ENCODE measurements at places on chromosomes 3 and 15.

- no peak for DNase-seq
Measured at GRCh38 chr15:88617790-88618189, 3.4 kb upstream of the AEN start.

- no peak for DNase-seq
Measured at GRCh38 chr15:78133801-78134200, 2.6 kb upstream of the CIB2 start.

DNA sequence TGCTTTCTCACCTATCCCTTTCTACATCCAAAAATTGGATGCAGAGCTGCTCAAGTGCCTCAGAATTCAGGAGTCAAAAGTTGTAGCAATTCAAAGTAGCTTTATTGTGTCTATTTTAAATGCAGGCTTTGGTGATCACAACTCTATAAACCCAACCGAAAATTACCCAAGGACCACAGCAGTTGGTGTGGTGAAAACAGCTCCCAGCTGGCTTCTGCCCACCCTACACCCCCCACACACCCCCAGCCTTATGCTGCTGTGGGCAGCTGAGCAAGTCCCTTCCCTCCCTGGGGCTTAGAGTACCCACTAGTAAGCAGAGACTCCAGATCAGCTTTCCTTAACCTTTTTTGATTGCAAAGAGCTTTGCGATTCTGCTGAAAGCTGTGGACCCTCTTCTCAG lies 5.8 kb upstream of the HES1 start:
- DNase-seq = no peak

- DNase-seq = no peak
Measured at GRCh38 chr3:105878061-105878460, 9.2 kb upstream of the CBLB start.

DNA sequence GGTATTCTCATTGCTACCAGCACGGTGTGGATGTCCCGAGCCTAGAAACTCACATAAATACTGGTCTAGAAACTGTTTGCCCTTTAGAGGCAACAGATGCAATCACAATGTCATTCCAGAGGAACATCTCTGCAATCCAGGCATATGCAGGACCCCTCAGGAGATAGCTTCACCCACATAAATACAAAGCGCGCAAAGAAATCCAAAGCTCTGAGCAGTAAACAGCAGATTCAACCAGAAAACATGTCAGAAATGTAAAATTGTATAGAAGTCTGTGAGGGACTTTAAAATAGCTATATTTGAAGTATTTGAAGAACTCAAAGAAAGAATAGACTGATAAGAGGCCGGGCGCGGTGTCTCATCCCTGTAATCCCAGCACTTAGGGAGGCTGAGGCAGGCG lies 291.7 kb downstream of the FAM43A start:
- DNase-seq = no peak

GRCh38 chr3:122755491-122755890 lies 38.1 kb downstream of the HSPBAP1 start:
- no peak for DNase-seq

- DNase-seq = no peak
Measured at GRCh38 chr15:40471808-40472150, 995 bp downstream of the CHST14 start.

DNA sequence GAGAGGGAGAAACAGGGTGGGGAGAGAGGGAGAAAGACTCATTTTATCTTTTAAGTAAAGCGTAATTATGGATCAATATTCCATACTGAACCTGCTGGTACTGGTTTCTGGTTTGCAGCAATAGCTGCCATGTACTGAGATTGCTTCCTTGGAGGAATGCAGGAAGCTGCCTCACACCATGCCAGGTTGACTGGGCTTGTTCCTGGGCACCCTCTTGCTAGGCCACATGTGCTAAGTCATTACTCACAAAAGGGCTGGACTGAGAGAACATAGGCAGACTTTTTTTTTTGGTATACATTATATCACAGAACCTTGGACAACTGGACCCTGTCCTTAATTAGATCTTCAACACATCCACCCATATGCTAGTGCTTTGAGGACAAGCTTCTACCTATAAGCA lies 193.4 kb downstream of the ZNF621 start:
- DNase-seq = no peak

GRCh38 chr15:70827721-70828120 lies 26.2 kb downstream of the LARP6 start:
- no peak for DNase-seq

GRCh38 chr3:65262548-65262947 lies 574.7 kb upstream of the ADAMTS9 start:
- no peak for DNase-seq

GRCh38 chr15:34154725-34155204 lies 52.9 kb downstream of the PGBD4 start:
- no peak for DNase-seq

DNA sequence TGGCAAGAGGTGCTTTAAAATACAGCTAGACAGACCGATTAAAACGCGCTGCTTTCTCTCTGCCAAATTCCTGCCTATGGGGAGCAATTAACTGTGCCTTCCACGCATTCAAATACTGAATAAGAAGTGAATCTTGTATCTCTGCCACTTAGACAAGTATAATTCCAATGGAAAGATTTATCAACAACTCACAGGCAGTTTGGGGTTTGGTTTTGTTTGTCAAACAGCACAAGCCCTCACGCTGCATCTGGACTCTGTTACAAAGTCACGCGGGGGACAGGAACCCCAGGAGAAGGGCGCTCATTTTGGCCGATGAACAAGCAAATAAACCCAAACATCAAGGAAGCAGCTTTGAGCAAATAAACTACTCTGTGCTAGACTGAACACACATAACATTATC lies 61.8 kb upstream of the TMCO5A start:
- no peak for DNase-seq

GRCh38 chr3:112617285-112617684 lies 23.7 kb downstream of the CCDC80 start:
- DNase-seq = no peak

DNA sequence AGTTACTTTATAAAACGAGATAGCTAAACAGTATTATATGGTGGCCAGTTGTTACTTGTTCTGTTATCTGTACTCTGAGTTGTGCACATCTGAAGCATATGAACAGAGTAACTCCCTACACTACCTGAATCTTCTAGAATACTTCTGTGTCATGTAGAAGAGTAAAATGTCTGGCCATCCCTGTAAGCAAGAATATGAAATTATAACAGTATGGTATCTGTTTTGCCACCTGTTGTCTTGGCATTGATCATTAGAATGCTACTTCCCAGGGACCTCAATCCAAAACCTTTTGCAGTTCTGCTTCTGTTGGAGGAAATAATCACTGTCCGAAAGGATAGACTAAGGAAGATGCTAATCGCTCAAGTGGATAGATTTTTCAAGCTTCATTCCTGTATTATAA lies 1.9 kb downstream of the TEX9 start:
- no peak for DNase-seq

DNA sequence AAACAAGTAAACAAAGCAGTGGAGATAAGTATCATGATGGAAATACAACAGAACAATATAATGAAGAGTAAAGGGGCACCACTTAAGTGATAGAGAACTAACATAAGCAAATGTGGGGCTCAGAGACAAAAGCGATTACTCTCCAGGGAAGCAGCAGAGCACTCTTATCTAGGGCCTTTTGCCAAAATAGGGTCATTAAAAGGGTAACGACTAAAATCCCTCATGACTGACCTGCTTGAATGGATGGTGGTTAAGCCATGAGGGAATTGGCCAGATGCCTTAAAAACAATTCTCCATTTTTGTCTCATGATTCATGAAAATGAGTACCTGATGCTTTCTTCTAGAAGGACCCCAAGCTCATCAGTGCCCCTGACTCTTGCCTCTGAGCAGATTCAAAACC lies 3.2 kb upstream of the SLC7A14 start:
- DNase-seq = no peak

DNA sequence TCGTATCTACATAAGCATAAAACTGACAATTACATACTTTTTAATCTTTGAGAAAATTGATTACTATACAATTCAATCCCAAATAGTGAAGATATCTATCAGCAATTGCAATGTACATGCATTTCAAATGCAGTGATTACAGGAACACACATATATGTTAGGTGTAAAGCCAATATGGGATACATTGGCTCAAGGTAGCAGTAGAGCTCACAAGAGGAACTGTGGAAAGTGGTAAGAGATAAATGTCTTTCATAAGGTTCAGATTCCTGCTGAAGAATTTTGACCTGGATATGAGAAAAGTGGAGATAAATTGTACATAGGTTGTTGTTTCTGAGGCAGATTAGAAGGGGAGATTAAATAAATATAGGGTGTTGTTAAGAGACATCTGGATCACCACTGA lies 1280.5 kb downstream of the OTOL1 start:
- DNase-seq = no peak

DNA sequence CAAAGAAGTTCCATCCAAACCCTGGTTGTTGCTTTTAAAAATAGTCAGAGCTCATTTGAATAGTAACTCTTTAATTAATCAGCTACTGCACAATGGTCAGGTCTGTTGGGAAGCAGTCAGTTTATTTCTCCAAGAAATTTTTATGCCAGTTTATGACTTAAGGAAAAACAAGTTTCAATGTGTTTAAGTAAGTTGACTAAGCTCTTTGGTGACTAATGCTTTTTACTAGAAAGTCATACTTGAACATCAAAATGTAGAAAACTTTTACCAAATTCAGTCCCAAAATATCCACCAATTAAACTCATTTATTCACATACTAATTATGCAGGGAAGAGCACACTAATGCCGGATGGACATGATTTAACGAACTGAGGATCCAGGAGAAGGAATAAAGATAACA lies 22.1 kb downstream of the PRICKLE2 start:
- DNase-seq = no peak

- DNase-seq = no peak
Measured at GRCh38 chr3:82259994-82260393, 498.5 kb upstream of the GBE1 start.

DNA sequence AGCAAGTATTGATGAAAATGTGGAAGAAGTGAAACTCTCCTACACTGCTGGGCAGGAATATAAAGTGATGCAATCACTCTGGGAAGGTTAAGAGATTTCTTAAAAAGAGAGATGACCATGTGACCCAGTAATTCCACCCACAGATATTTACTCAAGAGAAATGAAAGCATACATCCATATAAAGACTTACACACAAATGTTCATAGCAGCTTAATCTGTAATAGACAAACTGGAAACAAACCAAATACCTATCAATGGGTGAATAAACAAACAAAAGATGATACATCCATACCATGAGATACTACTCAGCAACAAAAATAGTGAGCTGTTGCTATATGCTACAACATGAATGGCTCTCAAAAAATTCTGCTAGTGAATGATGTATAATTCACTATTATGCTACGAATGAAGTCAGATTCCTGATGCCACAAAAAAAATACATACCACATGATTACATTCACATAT lies 463.3 kb downstream of the MAGI1 start:
- no peak for DNase-seq

DNA sequence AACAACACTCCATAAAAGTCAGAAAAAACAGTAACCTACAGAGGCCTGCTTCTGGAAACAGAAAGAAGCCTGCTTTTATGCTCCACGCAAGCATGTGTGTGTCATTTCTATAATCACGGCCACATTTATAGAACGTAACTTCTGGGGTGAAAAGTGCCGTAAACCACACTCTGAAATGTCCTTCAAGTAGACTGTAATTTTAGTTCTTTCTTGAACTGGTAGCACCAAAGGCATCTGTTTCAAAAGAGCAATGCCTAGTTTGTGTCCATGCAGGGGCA lies 19.5 kb upstream of the CMTM7 start:
- no peak for DNase-seq

DNA sequence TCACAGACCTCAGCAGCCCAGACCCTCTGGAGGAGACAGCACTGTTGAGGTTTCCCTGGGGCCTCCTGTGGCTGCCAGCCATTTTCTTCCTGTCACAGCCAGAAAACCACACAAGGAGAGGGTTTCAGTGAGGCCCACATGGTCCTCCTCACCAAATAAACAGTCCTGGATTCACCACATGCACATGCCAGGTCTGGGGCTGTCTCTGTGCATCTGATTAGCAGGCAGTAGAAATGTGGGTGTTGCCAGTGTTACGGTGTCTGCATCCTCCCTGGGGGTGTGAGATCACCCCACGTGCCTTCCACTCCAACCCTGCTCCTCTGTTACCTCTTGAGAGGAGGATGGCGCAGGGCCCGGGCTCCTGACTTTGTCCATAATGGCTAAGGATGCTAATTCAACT lies 140.4 kb downstream of the CHDH start:
- no peak for DNase-seq

GRCh38 chr15:65289261-65289854 lies 2.7 kb upstream of the PARP16 start:
- DNase-seq = no peak

- DNase-seq = no peak
Measured at GRCh38 chr3:101262393-101263240, 57.8 kb downstream of the IMPG2 start.

GRCh38 chr15:90097475-90097874 lies 4.8 kb downstream of the IDH2 start:
- DNase-seq = no peak

- no peak for DNase-seq
Measured at GRCh38 chr3:160129459-160130061, 95.7 kb upstream of the C3orf80 start.

- DNase-seq = no peak
Measured at GRCh38 chr3:106290304-106290997, 421.6 kb upstream of the CBLB start.

- no peak for DNase-seq
Measured at GRCh38 chr3:16253601-16254000, 11.1 kb downstream of the DPH3 start.

- DNase-seq = no peak
Measured at GRCh38 chr3:73389117-73389813, 235.5 kb downstream of the PDZRN3 start.

- no peak for DNase-seq
Measured at GRCh38 chr3:197820550-197821335, 29.7 kb downstream of the LRCH3 start.

DNA sequence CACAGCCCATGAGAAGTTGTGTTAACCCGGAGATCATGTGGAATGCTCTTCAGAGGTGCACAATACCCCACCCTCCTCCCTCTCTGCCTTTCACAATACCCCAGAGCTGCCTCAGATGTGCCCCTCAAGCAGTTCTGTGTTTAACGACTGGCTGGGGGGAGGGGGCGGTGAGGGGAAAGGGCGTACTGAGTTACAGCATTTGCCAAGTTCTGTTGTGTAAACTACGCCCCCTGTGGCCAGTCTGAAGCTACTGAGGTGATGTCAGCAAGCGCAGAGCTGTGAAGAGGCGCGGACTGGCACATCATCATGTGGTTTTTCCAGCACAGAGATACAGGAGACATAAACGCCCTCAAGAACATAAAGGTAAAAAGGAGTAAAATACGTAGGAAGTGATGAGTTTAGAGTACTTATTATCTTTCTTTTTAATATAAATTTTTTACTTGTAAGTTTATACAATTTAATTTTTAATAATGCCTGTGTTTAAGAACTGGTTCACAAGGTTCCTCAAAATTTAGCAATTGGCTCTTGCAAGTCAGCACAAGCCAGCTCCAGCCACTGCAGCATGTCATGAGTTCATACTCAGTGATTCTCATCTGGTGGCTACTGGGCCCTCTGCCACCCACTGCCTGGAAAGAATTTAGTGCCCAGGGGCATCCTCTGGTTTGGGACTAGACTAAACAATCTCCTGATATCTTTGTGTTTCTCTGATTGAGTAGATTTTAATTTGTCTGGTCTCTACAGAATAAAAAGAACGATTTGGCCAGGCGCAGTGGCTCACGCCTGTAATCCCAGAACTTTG lies 1.7 kb downstream of the EPB42 start:
- no peak for DNase-seq

GRCh38 chr15:99438691-99439523 lies 126.9 kb upstream of the MEF2A start:
- no peak for DNase-seq

GRCh38 chr3:69200384-69201068 lies 78.1 kb upstream of the LMOD3 start:
- DNase-seq = no peak

Measured in stimulated activated CD4-positive, alpha-beta T cell treated with anti-CD3 and anti-CD28 coated beads, Interleukin-1b, Interleukin-23, amount 100 ng/mL, for 1 hour (primary cell).